ENCODE measurements at places on chromosomes 3 and 15. TPM values are rescaled to one million over a fixed set of nuclear protein-coding genes. Genes with fewer than 3 reads are reported as not detected.
A peak's percentile ranks its signal among the peaks of the same experiment; 100 is the strongest.

ULK3 gene
- polyA plus RNA-seq, result 31.5 TPM

BUB1B gene
- polyA plus RNA-seq, result 29.5 TPM

MYZAP gene
- polyA plus RNA-seq, result 7.4 TPM

FAM3D gene
- not detected for polyA plus RNA-seq

UROC1 gene
- polyA plus RNA-seq, result 0.11 TPM

- no peak for DNase-seq
Observed at GRCh38 chr15:23566651-23567050, 1.2 kb downstream of the MKRN3 start.

DNA sequence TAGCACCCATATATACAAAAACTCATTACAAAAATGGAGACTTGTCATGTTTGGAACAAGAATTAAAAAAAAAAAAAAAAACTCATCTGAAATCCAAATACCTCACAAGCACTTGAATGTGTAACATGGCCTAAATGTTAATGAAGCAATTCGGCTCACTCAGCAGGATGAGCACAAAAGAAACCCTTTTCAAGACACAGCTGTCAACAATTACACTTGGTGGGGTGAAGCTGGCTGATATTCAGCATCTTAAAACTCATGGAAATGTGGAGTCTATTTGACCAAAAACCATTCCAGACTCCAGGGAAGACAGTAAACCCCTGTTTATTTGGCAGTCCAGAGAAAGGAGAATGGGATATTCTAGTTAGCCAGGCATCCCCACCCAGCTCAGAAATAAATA lies 205.4 kb upstream of the TSC22D2 start:
- DNase-seq, result no peak

- DNase-seq, result no peak
Observed at GRCh38 chr3:123480428-123480827, 31.5 kb upstream of the ADCY5 start.

- DNase-seq, result no peak
Observed at GRCh38 chr15:93144463-93145236, 55.6 kb upstream of the RGMA start.

GRCh38 chr15:72230197-72231065 lies 559 bp downstream of the PKM start:
- peak; percentile 72 for DNase-seq

DNA sequence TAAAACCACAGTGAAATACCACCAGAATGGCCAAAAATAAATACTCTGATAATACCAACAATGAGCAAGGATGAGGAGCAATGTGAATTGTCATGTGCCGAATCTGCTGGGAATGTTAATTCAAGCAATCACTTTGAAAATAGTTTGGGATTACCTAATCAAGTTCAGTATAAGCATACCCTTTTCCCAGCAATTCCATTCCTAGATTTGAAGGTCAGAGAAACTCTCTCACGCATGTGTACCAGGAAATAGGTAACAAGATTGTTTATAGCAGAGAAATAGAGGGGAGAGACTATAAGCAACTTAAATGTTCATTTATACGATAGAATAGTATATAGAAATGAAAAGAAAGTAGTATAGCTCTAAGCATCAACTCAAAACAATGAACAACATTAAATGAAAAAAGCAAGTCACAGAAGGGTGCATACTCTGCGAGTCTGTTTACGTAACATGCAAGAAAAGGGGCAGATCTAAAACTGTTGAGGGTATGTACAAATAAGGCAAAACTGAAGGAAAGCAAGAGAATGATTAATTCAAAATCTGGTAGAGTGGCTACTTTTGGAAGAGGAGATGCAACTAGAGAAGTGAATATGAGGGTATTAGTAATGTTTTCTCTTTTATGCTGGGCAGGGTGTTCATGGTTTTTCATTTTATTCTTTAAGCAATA lies 27.4 kb downstream of the TMOD3 start:
- DNase-seq, result no peak

DNA sequence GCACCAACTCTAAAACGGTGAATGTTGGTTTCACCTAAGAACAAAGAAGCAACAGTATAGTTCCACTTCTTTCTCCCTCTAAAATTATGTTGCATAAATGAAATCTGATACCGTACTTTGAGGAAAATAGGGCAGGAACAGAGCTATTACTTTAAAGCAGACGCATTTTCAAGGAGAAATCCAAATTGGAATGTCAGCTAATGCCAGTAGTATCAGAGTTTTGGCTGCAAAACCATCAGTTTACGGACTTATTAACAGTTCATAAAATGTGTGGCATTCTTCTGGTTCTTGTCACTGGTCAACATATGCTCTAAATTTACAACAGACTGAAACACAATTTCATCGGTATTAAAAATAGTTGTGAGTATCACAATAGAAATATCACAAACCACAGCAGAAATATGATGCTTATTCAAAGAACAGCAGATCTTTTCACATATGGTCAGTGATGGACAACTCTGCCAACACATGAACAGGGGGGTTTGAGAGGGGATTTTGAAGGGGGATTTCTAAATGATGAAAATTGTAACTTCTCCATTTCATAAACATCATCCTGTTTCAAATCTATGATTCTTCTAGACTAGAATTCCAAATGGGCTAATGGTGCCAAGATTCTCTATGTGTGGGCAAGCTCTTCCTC lies 38.7 kb upstream of the ROBO2 start:
- DNase-seq, result no peak

DNA sequence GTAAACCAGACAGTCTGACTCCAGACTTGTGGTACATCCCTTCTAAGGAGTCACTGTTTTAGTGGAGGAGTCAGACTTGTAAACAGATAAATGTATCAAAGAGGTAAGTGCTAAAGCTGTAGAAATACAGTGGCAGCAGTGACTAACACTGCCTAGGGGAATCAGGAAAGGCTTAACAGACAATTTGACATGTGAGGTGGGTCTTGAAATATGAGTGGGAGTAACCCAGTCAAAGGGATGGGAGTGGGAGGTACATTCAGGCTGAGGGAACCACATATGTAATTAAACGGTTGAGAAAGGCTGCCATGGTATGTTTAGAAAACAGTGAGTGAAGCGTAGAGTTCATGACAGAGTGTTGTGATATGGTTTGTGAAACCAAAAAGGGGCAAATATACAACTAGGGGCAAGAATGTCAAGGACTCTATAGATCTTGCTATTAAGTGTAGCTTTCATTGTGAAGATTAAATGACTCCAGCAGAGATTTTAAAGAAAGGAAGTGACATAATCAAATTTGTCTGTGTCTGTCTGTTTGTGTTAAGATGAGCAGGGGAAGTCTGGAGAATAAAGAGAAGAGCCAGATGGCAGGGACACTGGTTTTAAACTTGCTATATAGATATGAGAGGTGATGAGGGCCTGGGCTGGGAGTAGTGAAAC lies 11.2 kb upstream of the ALCAM start:
- peak; percentile 24 for DNase-seq
